ENCODE measurements at places on chromosomes 16 and 17.

- DNase-seq = no peak
These were observed 10.9 kb upstream of the RAB11FIP3 start for GRCh38 chr16:414395-415169.

- DNase-seq = no peak
These were observed 101.8 kb downstream of the HIC1 start for GRCh38 chr17:2156666-2157065.

DNA sequence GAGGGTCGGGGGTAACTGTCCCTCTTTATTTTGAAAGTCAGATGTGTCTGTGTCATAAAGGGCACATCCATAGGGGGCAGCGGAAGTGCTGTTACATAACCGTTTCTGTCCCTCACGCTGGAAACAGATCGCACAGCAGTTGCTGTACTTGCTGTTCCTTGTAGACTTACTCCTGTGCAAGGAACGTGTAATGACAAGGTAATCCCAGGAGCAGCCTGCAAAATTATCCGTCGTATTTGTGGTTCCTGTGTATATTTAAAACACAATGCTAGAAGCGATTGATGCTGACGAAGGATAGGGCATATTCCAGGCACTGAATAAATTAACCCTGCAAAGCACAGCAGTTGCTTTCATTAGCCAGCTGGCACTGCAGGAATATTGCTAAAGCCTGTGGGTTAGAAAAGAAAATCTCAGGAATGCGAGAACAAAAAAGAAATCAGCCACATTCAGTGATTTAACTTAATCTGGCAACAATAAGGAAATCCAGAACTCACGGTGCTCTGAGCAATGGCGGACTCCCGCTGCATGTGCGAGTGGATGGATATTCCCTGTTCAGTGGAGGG lies 76.2 kb downstream of the SPECC1 start:
- peak; percentile 63 for DNase-seq

- peak; percentile 96 for DNase-seq
These were observed 51.7 kb downstream of the NXN start for GRCh38 chr17:927611-928461.

- no peak for DNase-seq
These were observed 197.5 kb downstream of the CYLD start for GRCh38 chr16:50939356-50939755.

DNA sequence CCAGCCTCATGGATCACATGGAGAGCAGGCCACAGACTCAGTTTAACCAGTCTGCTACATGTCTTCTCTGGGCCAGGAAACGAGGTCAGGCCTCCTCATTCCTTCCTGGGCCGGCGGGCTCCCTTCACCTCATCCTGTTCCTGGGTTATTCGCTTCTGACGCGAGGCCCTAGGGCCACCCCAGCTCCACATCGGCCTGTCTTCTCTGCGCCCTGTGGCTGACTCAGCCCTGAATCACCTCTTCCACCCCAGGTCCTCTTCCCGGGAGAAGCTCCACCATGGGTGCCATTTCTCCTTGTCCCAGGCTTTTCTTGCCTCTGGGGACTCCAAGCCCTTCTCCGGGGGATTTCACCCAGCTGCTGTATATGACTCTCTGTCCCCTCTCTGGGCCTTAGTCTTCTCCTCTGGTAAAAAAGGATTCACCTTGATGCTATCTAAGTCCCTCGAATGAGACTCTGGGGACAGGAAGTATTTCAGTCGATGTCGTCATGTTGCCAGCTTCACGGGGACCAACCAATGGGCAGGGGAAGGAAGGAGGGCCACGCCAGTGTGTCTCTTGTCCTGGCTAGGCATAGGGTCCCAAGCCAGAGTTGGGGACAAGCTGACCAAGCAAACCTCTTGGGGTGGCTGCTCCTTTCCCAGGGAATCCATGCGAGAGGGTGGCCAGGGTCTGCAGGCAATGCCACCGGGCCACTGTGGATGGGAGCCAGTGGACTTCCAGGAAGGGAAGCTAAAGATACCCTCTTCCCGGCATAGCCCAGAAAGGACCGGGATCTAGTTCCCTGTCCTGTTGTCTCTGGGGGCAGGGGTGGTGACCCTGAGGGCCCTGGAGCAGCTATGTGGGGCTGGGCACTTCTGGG lies 58.7 kb downstream of the SOCS3 start:
- DNase-seq = no peak

DNA sequence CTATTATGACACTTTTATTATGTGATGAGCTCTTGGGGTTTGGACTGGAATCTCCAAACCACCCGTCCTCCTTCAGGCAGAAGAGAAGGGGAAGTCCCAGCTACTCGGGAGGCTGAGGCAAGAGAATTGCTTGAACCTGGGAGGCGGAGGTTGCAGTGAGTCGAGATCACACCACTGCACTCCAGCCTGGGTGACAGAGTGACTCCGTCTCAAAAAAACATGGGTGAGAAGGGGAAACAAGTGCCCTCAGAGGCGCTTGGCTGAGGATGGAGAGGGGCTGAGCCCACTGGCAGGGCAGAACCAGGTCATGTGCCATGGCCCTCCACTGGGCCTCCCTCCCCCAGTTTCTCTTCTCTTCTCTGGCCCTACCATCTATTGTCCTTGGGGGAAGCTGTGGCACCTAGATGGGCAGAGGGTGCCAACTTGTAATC lies 120.9 kb upstream of the SMURF2 start:
- DNase-seq = no peak

GRCh38 chr16:49499414-49499785 lies 125.8 kb downstream of the C16orf78 start:
- no peak for DNase-seq

- no peak for DNase-seq
These were observed 27.1 kb downstream of the PMP22 start for GRCh38 chr17:15238057-15238456.

GRCh38 chr17:29169806-29170591 lies 10.2 kb downstream of the MYO18A start:
- no peak for DNase-seq

DNA sequence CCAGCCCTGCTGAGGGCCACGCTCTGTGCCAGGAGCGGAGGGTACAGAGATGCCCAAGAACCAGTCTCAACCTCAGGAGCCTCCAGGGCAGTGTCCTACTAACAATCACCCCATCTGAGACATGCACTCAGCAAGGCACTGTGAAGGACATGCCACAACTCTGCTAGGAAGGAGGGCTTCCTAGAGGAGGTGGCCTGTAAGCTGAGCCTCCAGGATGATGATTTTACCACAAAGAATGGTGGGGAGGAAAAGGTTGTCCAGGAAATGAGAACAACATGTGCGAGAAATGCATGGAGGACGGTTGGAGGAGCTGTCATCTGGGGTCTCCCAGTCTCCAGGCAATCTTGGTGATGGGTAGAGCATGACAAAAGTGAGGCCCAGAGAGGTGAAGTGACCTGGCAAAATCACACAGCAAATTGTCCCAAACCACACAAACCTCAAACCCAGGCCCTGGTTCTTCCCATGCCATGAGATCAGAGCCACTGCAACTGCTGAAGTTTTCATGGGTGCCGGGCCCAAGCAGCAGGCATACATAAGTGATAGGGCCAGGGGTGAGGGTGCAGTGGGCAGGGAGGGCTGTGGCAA lies 30.5 kb downstream of the CNGB1 start:
- DNase-seq = no peak

DNA sequence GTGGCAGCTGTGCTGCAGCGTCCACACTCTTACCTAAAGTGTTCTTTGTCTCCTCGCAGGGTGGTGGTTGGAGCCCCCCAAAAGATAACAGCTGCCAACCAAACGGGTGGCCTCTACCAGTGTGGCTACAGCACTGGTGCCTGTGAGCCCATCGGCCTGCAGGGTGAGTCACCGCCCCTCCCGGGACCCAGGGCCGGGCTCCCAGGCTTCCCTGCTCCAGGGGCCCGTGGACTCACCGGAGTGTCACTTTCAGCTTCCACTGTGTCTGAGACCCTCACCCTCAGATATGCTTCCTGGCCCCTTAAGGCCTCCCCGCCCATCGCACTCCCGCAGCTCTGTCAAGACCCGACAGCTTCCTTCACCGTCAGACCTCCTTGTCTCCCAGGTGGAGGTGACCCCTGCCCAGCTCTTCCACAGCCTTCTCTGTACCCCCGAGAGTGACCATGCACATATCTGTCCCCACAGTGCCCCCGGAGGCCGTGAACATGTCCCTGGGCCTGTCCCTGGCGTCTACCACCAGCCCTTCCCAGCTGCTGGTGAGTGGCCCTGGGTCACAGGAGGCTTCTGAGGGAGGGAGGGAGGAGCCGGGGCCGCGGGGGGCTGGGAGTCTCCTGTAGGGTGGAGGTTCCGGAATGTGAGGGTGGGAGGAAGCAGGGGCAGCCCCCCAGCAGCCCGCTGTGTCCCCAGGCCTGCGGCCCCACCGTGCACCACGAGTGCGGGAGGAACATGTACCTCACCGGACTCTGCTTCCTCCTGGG lies 1.8 kb downstream of the ITGAX start:
- DNase-seq = no peak

DNA sequence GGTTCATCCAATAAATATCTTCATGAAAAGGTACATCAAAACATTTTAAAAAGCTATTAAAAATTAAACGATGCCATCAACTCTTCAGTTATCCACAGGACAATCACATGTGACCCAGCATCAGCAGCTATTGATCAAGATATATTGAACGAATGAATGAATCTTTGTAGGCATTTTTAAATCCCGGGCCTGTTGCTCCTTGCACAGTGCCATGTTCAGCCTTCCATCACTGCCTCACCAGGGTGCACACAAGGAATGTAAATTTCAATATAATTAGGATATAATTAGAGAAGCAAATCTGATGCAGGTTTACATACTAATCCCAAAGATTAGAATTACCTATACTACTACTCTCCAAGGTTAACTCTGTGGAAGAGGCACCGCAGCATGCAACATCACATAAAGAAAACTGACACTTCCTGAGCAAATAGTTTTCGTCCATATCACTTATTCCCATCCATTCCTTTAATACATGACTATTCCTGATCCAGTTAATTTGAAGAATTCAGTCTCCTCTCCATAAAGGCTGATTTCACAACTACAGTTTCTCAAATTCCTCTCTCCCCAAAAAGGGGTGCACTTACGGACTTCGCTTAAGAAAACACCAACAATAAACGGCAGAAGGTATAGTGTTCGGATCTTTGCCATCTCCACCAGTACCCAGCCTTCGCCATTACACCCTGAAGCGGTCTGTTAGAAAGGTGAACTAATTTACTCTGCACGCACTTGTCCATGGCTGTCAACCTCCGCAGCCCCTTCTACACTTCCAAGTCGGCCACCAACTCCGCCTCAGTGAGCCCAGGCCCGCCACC lies 938 bp downstream of the NCOR1 start:
- no peak for DNase-seq

- no peak for DNase-seq
These were observed 1.3 kb downstream of the PLEKHH3 start for GRCh38 chr17:42675348-42675964.

GRCh38 chr17:57273490-57273889 lies 17.2 kb downstream of the MSI2 start:
- peak; percentile 36 for DNase-seq

DNA sequence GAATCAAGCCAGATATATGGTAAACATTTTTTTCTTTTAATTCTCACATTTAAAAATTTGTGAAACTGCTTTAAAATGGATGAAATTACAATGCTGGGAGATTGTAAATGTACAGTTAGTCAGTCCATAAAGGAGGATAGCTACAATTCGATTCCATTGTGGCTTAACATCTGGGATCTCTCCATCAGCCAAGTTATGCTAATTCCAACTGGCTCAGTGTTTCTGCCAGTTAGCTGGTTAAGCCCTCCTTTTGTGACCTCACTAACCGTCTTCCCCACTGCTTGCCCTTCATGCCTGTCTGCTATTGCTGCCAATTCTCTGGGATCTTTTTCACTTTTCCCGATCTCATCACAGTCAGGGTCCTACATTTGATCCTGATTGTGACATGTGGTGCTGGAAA lies 1347.6 kb downstream of the CDH11 start:
- DNase-seq = no peak

DNA sequence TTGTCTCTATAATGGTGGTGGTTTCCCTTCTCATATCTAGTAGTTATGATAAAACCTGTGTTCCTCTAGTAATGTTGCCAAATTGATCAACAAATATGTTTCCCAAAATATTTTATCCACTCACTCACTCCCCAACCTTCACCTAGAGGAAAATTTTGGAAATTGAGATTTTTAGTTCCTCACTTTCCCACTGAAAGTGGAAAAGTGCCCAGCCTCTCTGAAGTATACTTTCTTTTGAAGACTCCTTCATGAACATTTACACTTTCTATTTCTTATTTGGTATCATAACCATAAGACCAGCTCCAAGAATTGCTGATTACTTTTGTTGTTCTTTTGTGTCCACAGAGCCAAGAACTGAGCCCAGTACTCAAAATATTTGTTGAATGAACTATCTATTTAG lies 5.1 kb upstream of the CENPV start:
- no peak for DNase-seq

- no peak for DNase-seq
These were observed 1.5 kb downstream of the MCRIP1 start for GRCh38 chr17:81831563-81831956.

DNA sequence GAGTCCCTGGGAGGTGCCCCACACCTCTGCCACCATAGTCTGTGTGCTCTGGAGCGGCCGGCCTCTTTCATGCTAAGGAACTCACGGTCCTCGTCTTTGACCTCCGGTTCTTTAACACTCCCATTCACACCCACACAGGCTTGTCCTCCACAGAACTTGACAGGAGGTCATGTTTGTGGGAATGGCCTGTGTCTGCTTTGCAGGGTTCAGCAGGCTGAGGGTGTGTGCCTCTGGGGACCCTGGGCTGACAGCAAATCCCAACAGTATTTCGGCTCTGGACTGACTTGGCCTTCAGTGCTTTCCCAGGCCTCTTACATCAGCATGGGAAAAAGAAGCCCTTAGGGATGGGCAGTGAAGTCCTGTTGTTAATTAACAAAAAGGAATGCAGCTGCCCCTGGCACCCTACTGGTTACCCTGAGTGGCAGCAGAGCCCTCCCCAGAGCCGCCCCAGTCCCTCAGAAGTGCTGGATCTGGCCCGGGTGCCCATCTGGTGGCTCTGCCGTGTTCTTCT lies 35.4 kb upstream of the ADORA2B start:
- DNase-seq = no peak

DNA sequence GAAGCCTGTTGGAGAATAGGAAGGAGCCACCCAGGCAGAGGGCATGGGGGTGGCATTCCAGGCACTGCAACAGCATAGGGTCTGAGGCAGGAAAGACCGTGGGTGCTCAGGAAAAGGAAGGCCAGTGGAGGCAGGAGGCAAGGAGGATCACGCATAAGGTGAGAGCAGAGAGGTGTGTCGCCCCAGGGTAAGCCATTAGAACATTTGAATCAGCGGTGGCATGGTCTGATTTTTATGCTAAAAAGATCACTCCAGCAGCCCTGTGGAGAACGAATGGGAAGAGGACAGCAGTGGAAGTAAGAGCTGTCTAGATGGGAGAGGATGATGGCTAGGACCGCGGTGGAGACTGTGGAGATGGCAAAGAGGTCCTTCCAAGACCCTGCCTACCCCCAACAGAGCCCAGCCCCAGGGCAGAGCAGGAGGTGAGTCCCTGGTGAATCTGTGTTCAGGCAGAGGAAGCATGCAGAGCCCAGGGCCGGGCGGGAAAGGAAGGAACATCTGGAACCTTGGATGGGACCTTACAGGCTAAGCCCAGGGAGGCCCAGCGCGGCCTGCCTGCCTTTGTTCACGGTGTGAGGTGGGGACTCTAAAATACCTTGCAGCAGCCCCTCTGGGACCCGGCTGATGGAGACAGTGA lies 7.8 kb downstream of the LPO start:
- no peak for DNase-seq

Data from astrocyte of the spinal cord (primary cell).